ENCODE measurements at places on chromosomes 1 and 21.

DNA sequence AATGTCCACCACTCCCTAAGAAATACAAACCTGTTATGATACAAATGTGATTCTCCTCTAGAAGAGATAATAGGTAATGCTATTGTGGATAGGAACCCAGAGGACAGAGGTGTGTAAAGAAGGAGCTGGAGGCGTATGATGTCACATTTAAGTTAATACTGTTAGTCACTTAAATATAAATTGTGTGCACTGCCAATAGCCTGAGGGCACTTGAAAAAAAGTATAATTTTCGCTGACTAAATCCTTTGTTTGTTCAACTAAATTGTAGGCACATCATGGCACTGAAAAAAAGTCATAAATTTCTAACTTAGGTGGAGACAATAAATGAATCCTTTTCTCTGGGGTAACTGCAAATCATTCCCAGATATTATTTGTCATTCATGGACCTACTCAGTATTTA is 4.4 kb downstream of the RCSD1 start:
- no peak for DNase-seq

GRCh38 chr1:61119085-61119484 is 36.7 kb downstream of the NFIA start:
- DNase-seq: no peak

- no peak for DNase-seq
Measured at GRCh38 chr1:186498695-186499389, 37.9 kb upstream of the PDC start.

DNA sequence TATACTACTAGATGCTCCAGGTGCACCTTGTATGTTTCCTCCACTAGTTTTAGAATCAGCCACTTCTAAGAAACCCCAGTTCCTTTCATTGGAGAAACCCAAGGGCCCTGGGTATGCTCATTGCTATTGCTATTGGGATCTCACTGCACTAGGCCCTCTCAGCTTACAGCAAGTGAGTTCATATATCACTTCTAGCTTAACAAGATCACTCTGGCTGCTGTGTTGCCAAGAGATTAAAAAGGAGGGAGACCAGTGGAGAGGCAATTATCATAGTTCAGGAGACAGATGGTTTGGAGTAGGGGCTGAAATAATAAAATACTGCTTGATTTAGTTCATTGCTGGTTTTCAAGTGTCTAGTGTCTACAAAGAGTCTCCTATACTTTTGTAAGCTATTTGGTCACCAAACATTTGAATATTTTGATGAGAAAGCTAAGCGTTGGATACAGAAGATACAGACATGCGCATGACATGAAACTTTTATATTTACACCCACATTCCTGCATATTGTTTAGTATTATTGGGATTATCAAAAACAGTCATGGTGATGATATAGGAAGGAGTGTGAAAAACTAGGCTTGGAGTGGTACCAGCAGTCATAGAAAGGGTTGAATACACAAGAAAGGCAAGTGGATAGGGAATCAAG is 671.9 kb downstream of the ADGRL2 start:
- DNase-seq: no peak

DNA sequence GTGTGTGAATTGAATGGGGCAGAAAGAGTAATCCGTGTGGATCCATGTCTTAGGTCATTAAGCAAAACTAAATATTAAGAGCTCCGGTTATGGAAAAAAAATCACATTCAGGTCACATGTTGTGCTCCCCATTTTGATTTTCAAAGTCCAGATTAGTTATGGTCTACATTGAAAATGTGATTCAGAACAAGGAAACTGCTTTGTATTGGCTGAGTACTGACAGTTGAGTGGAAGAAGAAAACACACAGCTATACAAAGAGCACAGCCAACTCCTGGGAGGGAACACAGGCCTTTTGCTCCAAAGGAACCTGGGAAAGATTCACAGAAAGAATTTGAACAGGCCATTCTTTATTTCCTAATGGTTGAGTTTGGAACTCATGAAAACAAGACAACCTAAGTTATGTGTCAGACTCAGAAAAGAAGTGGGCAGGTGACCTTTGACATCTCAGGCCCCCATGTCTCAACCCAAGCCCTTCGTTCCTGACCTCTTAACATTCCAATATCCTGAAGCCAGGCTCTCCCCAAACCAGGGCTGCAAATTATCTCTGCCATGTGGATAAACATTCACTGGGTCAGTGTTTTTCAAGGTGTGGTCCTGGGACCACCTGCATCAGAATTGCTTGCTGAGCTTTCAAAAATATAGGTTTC is 159.3 kb upstream of the LMO4 start:
- DNase-seq: no peak

GRCh38 chr1:33711511-33711910 is 152.4 kb upstream of the HMGB4 start:
- DNase-seq: no peak

DNA sequence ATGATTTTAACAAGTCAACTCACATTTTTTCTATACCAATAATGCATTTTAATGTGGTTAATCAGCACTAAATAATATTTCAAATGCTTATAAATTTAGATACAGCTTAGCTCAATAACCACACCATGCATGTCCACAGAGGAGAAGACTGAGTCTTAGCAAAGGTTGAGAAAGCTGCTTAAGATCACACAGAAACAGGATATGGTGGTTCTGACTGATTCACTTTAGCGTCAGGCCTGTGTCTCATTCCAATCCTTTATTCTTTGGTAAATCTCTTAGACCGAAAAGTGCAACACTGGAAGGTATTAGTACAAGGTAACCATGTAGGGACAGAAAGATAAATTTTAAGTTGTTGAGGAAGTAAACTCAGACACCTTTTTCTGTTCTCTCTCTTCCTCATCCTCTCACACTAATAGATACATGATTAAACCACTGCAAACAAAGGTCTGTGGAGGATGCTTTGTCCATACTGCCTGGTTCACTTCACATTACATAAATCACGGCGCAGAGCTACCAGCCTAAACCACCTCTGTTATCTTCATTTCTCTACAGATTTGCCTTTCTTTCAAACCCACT is 139.0 kb downstream of the DPYD start:
- DNase-seq: no peak

DNA sequence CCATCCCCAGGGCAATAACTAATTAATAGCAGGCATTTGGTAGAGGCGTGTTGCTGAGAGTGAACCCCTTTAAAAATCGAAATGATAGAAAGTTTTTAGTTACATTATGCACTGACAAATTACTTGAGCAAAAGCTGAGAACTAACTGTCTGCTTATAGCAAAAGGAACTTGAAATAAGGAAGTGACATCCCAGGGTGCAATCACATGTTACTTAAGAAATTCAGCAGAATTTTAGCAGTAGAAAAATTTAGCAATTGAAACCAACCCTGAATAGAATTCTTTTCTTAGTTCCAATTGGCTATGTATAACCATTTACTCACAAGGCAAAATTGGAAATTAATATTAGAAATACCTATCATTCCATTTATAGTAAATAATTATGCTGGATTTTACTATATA is 139.5 kb upstream of the SAMSN1 start:
- no peak for DNase-seq

DNA sequence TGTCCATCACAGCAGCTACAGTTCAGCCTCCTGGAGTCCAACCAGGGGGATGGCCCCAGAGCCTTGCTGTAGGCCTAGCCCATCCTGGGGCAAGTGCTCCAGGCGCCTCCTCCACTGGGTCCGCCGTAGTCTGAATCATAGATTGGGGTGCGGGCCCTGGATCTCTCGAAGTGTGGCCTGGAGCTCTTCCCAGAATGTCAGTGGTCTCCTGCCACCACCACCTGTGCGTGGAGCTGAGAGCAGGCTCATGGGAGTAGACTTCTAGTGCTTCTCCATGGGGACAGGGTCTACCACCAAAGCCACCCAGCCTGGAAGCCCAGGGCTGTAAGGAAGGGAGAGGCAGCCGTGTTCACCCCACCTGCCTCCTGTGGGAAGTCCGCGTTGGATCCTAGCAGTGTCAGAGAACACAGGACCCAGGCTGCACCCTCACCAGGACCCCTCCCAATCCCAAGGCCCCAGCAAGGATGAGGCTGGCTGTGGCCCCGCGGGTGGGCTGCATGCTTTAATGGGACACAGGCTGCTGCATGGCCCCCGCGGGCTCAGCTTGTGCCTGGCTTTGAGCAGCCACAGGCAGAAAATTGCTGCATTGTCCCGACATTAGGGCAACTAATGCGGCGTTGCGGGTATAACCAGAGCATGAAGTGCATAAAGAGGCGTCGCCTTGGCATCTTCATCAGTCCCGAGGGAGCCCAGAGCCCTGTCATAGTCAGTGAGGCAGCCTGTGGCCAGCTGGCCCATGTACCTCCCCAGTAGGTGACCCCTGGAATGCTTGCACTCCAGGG is 735 bp upstream of the HES3 start:
- DNase-seq: no peak

- DNase-seq: no peak
Measured at GRCh38 chr1:46615088-46615487, 1.5 kb downstream of the MOB3C start.

- no peak for DNase-seq
Measured at GRCh38 chr1:31038360-31038759, 27.2 kb downstream of the PUM1 start.

DNA sequence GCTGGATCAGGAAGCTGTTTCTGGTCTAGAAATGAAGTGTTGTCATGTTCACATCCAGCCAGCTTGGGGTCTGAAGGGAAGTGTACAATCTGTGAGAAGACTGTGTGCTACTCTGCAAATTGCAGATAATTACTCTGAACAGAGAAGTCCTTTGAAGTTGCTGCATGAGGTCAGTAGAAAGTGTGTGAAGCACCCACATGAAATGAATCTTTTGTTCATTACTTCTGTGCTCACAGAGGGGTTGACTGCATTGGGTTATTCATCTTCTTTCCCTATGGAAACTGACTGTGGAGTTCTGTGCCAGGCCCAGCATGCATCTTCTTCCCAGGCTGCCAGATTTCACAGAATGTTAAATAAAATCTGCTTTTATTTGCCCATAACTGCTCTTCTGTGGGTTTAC is 47.1 kb downstream of the CTH start:
- no peak for DNase-seq

DNA sequence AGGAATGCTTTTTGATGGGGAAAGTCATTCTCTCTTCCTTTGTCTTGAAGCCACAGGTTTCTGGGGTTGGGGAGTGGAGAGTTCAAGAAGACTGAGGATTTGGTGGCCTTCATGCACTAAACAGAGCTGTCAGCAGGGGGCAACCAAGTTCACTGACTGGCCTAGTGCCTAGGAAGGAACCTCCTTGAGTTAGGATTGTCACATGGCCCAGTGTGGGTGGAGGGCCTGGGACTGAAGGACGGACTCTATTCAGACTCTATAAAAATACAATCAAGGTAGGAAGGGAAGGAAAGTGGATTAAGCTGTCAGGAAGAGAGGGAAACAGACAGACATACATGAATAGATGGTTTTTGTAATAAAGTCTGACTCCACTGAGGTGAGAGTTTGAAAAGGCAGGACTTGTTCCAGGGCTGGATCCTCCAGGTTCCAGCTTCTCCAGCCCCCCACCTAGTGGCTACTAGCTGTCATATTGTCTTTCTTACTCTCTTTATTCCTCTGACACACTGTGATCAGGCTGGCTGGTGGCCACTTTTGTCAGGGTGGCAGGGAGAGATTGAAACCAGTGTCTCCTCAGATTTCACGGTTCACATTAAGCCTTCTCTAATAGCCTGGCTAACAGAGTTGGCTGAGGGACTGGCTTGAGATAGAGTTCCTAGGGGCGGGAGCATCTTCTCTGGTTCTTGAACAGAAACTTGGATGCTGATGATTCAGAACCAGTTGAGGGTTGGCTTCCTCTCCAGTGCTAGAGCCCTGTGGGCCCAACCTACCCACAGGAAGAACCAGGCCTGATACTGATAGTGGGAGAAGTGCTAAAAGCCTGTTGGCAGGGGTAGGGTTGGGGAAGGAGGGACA is 4.1 kb upstream of the SH3BGRL3 start:
- no peak for DNase-seq

GRCh38 chr1:15154480-15155036 is 1.0 kb downstream of the TMEM51 start:
- DNase-seq: no peak

GRCh38 chr1:174358344-174358743 is 89.4 kb upstream of the GPR52 start:
- no peak for DNase-seq

GRCh38 chr1:7607097-7607496 is 164.0 kb upstream of the VAMP3 start:
- DNase-seq: no peak

- DNase-seq: no peak
Measured at GRCh38 chr1:216047811-216048572, 375.3 kb downstream of the USH2A start.

DNA sequence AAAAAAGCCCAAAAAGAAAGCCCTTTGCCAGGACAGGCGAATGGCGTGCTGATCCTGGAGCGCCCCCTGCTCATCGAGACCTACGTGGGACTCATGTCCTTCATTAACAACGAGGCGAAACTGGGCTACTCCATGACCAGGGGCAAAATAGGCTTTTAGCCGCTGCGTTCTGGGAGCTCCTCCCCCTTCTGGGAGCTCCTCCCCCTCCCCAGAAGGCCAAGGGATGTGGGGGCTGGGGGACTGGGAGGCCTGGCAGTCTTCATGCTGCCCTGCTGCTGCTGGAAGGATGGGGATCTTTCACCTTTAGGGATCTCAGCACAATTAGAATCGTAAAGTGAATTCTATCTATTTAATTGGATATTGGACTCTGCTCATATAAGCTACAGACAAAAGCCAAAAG is 3.6 kb downstream of the TPRG1L start:
- no peak for DNase-seq

DNA sequence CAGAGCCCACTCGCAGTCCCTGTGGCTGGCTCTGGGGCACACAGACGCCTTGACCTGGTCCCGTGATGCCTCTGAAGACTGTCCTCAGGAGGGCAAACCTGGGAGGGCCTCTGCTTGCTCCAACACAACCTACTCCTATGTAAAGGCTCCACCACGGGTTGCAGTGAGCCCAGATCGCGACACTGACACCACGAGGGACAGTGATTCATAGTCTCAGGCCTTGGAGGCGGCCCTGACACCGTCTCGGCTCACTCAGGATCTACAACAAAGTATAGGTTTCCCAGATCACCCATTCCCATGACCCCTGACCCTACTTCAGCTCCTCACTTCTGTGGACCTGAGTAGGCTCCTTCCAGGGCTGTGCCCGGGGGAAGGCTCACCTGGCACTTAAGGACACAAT is 28.0 kb downstream of the NOL9 start:
- no peak for DNase-seq

- DNase-seq: no peak
Measured at GRCh38 chr1:90720145-90720636, 3.1 kb upstream of the BARHL2 start.

GRCh38 chr1:93820554-93821422 is 58.2 kb downstream of the DNTTIP2 start:
- no peak for DNase-seq

- DNase-seq: no peak
Measured at GRCh38 chr1:167420510-167420909, 97.8 kb downstream of the CD247 start.

- no peak for DNase-seq
Measured at GRCh38 chr1:68485431-68486022, 11.4 kb downstream of the DEPDC1 start.

DNA sequence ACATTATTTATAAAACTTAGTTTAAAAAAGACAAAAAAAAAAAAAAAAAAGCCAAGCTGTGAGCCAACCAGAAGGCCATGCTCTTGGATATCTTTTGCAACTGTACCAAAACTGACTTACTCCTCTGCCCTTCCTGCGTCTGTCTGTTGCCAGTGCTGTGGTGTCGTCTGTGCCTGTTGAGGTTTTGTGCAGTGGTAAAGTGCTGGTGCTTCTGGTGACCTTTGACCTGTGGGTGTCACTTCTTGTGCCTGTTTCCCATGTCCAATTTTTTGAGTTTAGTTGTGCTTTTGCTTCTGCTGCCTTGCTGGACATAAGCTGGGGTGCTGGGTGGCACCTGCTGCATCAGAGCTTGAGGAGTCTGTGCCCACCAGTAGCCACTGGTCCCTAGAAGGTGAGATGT is 41.4 kb downstream of the RNF187 start:
- DNase-seq: no peak

All from cortex of kidney (tissue), 1 donor.